ENCODE measurements at places on chromosomes 12 and 14. TPM values are rescaled to one million over a fixed set of nuclear protein-coding genes. Genes with fewer than 3 reads are reported as not detected.

The TAS2R10 gene
- total RNA-seq, result 0.87 TPM

The CTDSP2 gene
- 181 TPM for total RNA-seq

DNA sequence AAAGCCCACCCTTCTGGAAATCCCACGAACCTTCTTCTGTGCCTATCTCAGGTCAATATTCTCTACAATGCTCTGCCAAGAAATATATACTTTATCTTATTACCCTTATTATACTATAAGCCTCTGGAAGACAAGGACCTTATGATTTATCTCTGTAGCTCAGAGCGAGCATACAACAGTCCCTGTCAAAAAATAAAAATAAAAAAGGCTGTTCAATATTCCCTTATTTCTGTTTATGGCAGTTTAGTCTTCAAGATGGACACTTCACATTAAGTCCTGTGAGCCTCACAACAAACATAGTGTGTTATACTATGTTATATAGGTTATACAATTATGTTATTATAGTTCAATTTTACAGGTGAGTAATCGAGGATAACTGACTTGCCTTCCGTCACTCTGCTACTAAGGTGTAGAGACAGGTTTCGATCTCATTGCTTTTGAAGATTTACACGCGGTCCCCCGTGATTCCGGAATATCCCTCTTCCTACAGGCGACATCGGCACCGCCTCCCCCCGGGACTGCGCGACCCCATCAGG, 562 bp downstream of the EAPP start:
- H3K4me3 ChIP-seq, result peak overlapping the region; percentile 99
- no peak for DNase-seq
- peak overlapping the region; percentile 99 for H3K27ac ChIP-seq
- peaks cover 13% of the 10 kb centered on the region for H3K4me1 ChIP-seq
- peaks cover 7% of the 10 kb centered on the region for H3K36me3 ChIP-seq
- H3K27me3 ChIP-seq, result peaks cover 6% of the 10 kb centered on the region

- no peaks in the 10 kb centered on the region for H3K36me3 ChIP-seq
- H3K27ac ChIP-seq, result peak overlapping the region; percentile 81
- DNase-seq, result no peak
- H3K27me3 ChIP-seq, result peaks cover 3% of the 10 kb centered on the region
- peaks cover 47% of the 10 kb centered on the region for H3K4me1 ChIP-seq
- no peak overlapping the region for H3K4me3 ChIP-seq
These were observed 68.3 kb upstream of the FICD start for GRCh38 chr12:108446766-108447165.

The PLBD1 gene
- total RNA-seq, result 21.2 TPM

GRCh38 chr12:17159506-17160300, 553.7 kb upstream of the LMO3 start:
- H3K36me3 ChIP-seq, result no peaks in the 10 kb centered on the region
- DNase-seq, result no peak
- H3K27ac ChIP-seq, result no peak overlapping the region

DNA sequence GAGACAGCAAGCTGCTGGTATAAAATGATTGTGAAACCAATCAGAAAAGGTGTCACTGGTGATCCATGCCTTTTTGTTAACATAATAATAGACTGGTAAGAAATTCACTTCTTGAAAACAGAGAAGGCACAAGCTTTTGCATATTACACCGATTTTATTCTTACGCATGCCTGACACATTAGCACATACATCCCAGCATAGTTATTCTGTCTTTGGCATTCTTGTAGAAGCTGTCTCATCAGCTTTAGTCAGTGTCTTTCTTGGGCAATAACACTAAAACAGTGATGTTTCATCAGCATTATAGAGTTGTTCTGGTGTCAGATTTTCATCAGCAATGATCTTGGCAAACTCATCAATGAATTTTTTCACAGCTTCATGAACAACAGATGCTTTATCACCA, 283.4 kb upstream of the TMTC1 start:
- no peaks in the 10 kb centered on the region for H3K27me3 ChIP-seq
- DNase-seq, result no peak
- no peak overlapping the region for H3K4me3 ChIP-seq
- no peaks in the 10 kb centered on the region for H3K4me1 ChIP-seq

- peaks cover 1% of the 10 kb centered on the region for H3K27me3 ChIP-seq
- DNase-seq, result no peak
- no peak overlapping the region for H3K27ac ChIP-seq
- no peak overlapping the region for H3K4me3 ChIP-seq
- no peaks in the 10 kb centered on the region for H3K36me3 ChIP-seq
- no peaks in the 10 kb centered on the region for H3K4me1 ChIP-seq
These were observed 425.9 kb upstream of the TBX3 start for GRCh38 chr12:115109863-115110262.

DNA sequence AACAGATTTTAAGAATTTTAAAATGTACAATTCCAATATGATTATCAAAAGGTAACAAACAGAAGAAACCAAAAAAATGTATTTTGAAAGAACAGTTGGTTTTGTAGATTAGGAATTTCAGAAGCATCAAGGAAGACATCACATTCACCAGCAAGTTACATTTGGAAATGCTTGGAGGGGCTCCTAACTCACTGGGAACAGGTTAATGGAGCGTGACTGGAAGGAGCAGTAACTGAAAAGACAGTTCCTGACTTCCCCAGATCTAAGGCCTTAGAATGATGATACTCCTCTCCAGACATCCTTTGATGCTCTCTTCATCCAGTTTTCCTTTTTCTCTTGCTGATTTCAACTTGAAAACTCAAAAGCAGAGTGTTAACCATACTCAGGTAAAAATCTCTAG, 220.0 kb upstream of the EGLN3 start:
- peaks cover 16% of the 10 kb centered on the region for H3K4me1 ChIP-seq
- no peak for DNase-seq
- no peaks in the 10 kb centered on the region for H3K36me3 ChIP-seq
- no peaks in the 10 kb centered on the region for H3K27me3 ChIP-seq
- no peak overlapping the region for H3K27ac ChIP-seq
